ENCODE measurements at places on chromosomes 3 and 15. TPM values are rescaled to one million over a fixed set of nuclear protein-coding genes. Genes with fewer than 3 reads are reported as not detected.

The RHCG gene
- total RNA-seq = 42.0 TPM

The OXTR gene
- 10.1 TPM for total RNA-seq

The DYNC1LI1 gene
- total RNA-seq = 49.2 TPM

The CCR2 gene
- not detected for total RNA-seq

The IMPG2 gene
- not detected for total RNA-seq

Data from A549 treated with AZD2906 at 1 μM for 4 hours (cell line).